T1000 (cell line): ENCODE measurements at places on chromosomes 7 and 10.

DNA sequence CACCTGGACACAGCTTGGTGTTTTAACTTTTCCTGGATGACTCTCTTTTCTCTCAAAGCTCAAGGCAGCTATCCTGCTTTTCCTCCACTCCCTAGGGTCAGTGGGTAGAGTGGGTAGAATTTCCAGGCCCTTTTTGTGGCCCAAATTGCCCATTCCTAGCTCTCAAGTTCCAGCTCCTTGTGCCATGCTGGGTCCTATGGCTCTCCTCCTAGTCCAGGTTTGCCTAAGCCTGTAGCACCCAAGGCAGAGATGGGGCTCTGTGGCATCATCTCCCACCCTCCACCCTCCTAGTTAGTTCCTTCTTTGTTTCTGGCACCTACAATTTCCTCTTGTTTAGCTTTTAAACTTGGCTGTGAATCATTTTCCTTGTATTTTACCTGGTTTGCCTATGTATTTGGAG, 9.7 kb downstream of the CPA4 start:
- no peak for DNase-seq

DNA sequence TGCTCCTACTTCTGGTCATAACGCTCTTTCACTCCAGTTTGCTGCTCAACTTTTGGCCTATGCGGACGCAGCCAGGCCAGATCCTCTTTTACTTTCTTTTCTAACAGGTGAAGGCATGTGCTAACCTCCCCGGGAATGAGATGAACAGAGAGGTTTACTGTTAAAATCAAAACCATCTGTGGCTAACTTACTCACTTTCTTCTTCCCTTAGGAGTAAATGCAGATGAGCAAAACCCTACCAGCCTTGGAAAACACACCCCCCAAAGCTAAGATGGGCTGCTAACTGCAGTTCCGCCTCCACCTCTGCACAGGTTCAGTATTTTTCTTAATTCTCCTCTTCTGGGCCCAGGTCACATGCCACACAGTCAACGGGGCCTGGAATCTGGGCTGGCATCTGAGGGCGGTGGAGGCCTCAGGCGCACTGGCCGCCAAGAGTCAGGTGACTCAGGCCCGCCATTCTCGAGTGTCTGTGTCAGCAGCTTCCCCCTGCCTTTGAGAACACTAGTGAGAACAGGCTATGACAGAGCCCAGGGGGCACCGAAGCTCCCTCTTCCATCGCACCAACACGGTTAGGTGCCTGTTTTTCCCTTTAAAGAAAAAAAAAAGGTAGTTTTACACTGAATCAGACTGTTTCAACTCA, 11.1 kb downstream of the FAM53B start:
- peak; percentile 41 for DNase-seq

DNA sequence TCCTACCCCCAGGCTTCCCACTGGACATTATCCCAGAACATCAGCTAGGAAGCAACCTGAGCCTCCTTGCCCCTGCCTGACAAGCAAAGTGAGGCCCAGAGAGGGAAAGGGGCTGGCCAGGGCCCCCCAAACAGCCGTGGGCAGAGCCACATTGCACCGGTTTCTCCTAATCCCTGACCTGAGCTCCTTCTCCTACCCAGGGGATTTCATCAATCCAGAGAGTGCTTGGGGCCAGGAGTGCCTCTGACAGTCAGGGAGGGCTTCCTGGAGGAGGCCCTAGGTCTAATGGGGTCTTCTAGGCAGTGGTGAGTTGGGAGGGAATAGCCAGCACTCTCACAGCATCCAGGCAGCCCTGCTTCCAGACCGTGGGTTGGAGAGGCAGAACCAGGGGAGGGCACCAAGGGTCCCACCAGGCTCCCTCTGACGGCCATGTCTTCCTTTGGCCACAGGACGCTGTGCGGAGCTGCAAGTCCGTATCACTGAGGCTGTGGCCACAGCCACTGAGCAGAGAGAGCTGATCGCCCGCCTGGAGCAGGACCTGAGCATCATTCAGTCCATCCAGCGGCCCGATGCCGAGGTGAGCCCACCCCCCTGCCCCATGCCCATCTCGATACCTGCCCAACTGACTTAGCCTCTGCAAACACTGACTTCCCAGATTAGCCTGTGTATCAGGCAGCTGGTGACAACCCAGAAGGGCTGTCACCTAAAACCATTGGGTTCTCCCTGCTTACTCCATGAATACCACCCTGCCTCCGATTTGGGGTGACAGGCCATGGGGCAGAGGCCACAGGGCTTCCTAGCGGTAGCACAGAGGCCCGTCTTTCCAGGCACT, 13.5 kb upstream of the SH2B2 start:
- DNase-seq, result no peak

DNA sequence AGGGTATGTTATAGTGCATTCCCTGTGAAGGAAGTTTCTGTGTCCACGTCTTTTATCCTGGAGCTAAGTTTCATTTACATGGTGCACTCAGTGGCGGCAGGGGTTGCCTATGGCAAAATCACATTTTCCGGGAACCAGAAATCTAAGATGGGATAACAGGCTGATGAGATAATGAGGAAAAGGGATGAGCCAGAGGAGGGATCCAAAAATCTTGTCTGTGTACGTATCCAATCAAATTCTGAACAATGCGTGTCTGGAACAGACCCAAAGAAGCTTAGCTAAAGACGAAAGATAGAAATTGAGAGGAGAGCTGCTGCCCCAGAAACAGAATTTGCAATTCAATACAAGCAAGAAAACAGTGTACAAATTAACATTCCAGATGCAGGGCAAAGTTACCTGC, 16.1 kb downstream of the LANCL2 start:
- no peak for DNase-seq

GRCh38 chr10:103055105-103055504, 137.0 kb downstream of the CNNM2 start:
- no peak for DNase-seq
